ENCODE measurements at places on chromosomes 3 and 15.

DNA sequence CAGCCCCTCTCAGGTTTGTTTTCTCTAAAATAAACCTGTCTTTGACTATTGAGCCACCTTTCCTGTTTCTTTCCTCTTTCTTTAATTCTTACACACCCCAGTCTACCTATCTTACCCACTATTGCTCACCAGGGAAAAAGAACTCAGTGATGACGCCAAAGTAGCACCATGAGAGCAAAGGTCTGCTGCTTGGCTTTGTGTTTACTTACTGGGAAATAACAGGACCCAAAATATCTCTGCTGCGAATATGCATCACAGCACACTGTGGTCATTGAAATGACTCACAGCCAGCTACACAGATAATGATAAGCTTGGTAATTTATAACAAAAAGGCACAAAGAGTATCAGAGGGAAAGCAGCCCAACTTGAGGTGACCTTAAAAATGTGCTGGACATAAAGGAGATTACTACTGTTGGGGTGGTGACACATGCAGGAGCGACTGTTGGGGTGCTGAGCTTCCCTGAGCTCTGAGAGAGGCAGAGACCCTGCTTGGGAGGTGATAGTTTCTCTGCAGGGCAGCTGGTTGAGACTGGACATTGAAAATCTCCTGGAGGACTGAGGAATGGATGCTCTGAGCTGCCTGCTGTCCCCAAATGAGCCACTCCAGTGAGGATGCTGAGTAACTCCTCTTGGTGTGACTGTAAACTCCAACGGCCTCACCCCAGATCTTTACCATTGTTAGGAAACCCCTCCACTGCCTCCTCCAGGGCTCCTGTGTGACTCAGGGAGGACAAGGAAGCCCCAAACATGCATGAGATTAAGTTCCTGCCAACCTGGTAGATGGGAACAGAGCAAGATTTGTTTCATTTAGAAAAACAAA is 14.5 kb downstream of the EFCAB12 start:
- no peak for DNase-seq

GRCh38 chr15:65837301-65838294 is 31.7 kb upstream of the RAB11A start:
- no peak for DNase-seq

DNA sequence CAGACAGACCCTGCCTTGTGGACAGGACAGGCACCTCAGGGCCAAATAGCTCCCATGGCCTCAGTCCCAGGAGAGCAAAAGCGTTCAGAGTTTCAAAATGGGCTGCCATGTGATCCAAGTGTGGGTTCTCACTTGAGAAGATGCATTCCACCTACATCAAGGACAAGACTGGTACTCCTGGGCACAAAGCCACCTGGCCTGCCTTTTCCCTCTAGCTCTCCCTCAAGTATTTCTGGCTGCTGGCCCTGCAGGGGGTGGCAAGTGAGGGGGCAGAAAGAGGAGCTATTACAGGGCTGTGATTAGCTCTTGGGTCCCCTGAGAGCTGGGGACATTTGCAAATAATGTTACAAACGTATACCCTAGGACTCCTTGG is 6.5 kb upstream of the COL7A1 start:
- DNase-seq: no peak

DNA sequence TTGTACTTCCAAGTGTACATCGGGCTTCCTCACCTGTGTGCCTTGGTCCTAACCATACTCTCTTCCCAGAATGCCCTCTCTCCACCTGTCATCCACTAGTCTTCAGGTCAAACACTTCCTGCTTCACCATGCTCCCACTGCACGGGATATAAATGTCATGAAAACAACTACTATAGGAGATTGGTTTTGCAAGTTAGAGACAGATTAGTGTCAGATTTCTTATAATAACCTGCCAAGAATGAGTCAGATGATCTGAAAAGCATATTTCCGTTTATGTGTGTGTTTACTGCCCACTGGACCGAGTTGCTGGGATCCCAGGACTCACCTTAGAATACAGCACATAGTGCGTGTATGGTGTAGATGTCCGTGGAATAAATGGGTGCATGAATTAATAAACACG is 21.4 kb downstream of the PLA1A start:
- peak; percentile 12 for DNase-seq

DNA sequence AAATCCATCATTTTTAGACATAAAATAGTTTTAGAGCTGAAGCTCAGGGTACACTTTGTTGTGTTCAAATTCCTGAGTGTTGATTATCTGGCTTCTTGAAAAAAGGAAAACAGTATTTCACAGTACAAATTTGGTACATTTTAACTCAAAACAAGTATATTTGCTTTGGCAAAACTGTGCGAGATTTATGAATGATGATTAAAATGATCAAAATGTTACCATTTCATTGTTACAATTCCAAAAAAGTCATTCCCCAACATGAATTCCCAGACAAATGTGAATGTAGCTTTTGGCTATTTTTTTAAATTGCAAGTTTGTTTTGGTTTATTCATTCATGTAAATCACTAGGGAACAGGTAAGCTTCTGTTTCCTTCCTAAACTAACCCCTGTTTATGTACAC is 347.4 kb upstream of the DCBLD2 start:
- DNase-seq: no peak

GRCh38 chr15:96160269-96160668 is 170.2 kb upstream of the NR2F2 start:
- DNase-seq: no peak

- DNase-seq: no peak
Observed at GRCh38 chr3:10875914-10876313, 59.9 kb downstream of the SLC6A11 start.

- DNase-seq: no peak
Observed at GRCh38 chr3:186964616-186965015, 34.3 kb downstream of the ST6GAL1 start.

GRCh38 chr15:95990833-95991232 is 339.7 kb upstream of the NR2F2 start:
- no peak for DNase-seq

GRCh38 chr3:11724615-11725339 is 81.1 kb upstream of the VGLL4 start:
- no peak for DNase-seq

- DNase-seq: no peak
Observed at GRCh38 chr15:74716651-74717050, 8.7 kb downstream of the CYP1A1 start.

DNA sequence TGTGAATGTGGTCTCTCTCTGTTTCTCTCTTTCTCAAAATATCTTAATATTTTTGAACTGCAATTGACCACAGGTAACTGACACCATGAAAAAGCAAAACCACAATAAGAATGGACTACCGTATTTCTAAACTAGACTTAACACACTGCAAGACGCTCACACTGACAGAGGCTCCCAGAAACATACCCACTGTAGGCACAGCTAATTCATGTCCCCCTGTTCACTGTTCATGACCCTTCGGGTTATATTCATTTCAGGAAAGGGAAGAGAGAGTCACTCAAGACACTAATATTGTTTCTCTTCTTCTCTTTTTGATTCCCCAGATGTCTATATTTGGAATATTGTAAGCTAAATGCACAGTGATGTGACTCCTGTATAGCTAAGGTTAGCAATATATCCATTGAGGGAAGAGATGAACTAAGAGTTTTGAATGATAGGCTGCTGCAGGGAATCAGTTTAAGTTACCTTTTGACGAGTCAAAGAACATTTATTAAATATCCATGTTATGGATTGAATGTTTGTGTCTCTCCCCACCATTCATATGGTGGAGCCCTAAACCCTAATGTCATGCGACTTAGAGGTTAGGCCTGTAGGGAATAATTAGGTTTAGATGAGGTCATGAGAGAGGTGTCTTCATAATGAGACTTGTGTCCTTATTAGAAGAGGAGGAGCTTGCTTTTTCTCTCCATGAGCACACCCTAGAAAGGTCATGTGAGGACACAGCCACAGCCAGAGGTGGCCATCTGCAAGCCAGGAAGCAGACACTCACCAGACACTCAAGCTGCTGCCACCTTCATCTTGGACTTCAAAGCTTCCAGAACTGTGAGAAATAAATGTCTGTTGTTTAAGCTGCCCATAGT is 216.6 kb upstream of the GRM7 start:
- no peak for DNase-seq

- peak; percentile 33 for DNase-seq
Observed at GRCh38 chr3:96813820-96814650, at the start of gene EPHA6. Gene EPHA6, plus strand, starts transcription at chr3:96814594.

DNA sequence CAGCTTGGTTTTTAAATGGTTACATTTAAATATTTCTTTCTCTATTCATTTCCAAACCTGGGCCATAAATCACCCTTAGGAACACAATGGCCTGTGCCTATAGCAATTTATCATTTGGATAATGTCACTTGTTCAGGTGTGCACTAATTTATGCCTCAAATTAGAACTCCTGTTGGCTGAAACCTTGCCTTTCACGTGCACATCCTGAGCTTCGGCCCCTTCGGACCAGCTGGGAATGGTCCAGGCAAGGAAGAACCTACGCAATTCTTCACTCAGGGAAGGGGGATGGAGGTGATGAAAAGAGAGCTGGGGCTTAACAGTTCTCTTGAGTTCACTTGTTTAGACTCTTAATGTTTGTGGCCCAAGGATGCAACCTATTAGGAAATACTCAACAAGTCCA is 324.1 kb upstream of the ICE2 start:
- no peak for DNase-seq

- no peak for DNase-seq
Observed at GRCh38 chr3:44525060-44525459, 29.9 kb upstream of the ZKSCAN7 start.

- no peak for DNase-seq
Observed at GRCh38 chr3:177437513-177438337, 240.4 kb upstream of the TBL1XR1 start.

DNA sequence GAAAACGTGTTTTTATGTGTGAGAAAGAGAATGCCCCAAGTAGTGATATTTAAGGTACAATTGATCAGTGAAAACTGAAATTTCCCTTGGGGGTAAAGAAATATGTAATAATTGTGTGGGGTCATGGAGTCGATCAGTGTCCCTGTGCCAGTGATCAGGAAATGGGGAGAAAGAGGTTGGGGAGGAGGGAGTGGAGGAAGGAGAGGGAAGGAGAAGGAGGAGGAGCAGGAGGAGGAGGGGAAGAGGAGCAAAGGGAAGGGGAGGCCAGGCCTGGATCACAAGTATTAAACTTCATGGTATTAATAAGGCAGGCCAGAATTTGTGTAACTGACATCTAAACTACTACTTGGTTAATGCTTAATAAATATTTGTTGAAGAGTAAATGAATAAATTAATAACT is 30.4 kb downstream of the THSD4 start:
- no peak for DNase-seq

- peak; percentile 50 for DNase-seq
Observed at GRCh38 chr15:55917881-55918296, 75.5 kb downstream of the NEDD4 start.

GRCh38 chr3:75906555-75907112 is 121.3 kb upstream of the ZNF717 start:
- DNase-seq: no peak

- no peak for DNase-seq
Observed at GRCh38 chr3:54630101-54630623, 297.7 kb downstream of the LRTM1 start.

GRCh38 chr3:141448606-141449220 is 38.1 kb upstream of the RASA2 start:
- DNase-seq: no peak

GRCh38 chr3:160154033-160154432 is 71.2 kb upstream of the C3orf80 start:
- no peak for DNase-seq

DNA sequence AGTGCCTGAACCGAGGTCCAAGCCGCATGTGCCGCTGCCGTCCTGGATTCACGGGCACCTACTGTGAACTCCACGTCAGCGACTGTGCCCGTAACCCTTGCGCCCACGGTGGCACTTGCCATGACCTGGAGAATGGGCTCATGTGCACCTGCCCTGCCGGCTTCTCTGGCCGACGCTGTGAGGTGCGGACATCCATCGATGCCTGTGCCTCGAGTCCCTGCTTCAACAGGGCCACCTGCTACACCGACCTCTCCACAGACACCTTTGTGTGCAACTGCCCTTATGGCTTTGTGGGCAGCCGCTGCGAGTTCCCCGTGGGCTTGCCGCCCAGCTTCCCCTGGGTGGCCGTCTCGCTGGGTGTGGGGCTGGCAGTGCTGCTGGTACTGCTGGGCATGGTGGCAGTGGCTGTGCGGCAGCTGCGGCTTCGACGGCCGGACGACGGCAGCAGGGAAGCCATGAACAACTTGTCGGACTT is 7.1 kb downstream of the DLL4 start:
- no peak for DNase-seq

- peak; percentile 44 for DNase-seq
Observed at GRCh38 chr3:39990532-39990931, 181.1 kb downstream of the MYRIP start.

DNA sequence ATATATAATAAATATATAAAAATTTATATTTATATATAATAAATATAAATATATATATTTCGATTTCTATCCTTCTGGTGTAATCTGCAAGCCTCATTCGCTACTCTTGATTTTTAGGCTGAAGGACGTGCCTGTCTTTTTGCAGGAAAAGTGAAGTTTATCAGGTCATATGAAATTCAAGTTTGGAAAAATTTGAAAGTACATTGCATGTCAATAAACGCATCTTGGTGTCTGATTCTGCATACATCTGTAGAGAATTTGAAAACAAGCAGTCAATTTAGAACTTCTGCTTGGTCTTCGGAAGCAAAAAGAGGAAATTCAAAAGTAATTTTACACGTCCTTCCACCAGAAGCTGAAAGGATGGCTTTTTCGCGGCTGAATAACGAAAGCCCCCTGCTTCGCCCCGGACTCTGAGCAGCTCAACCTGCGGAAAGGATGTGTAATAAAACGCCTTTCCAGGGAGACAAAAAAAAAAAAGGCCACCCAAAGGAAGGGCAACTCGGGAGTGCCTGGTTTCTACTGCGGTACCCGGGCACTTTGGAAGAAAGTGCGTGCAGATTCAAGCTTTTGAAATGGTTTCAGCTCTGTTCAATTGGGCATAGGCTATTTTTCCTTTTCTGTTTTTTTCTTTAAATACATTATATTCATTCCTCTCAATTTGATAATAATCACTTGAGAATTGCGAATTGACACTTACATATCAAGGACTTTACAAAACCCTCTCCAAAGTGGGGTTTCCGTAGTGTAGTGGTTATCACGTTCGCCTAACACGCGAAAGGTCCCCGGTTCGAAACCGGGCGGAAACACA is 1.5 kb upstream of the MYNN start:
- no peak for DNase-seq

GRCh38 chr3:68963891-68964290 is 31.5 kb upstream of the TAFA4 start:
- DNase-seq: no peak

- DNase-seq: no peak
Observed at GRCh38 chr3:138846262-138846791, 11.6 kb upstream of the PIK3CB start.

DNA sequence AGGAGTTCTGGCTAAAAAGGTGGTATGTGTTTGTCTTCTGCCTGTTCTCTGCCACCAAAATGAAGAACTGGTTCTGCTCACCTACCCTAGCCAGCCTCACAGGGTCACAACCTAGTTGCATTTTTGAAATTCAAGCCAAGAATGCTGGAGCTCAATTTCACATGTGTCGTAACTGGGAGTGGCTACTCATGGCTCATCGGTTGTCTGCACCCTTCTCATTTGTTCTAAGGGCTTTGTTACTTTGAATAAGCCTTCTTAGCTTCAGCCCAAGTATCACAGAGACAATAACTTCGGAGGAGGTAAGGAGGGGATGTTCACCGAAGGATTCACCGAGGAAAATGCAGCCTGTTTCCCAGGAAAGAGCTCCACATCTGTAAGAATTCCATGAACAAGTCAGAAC is 134.3 kb upstream of the RARB start:
- peak; percentile 13 for DNase-seq

Measured in RWPE1 (cell line).